H7 (cell line): ENCODE measurements at places on chromosomes 7 and 10.

DNA sequence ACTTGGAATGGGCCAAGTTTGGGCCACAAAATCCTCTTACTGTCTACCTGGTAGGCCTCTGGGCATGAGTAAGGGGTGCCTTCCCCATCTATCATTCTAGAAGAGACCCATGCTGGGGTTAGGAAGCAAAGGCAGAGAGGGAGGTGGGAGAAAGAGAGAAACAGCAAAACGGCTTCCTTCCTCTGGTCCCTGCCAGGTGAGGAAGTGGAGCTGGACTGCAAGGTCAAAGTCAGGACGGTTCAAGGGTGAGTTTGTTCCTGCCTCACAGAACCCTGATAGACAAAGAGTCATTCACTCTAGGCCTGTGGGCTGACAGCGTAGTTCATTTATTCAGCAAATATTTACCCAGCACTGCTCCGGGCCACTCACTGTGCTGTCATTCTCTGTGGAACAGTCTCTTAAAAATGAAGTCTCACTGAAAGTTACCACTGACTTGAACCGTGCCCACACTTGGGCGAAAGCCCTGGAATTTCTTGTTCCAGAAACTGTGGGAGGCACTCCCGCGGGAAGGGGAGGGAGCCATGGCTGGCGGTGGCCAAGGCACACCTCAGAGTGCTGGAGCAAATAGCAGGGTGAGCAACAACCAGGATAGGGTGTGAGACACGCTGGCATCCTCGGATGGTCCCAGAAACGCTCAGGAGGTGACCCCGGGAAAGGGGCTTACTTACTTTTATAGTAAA lies 26.2 kb upstream of the ECHDC3 start:
- DNase-seq = no peak

- peak; percentile 43 for DNase-seq
These were observed 58.3 kb downstream of the CDHR3 start for GRCh38 chr7:106021151-106022067.

DNA sequence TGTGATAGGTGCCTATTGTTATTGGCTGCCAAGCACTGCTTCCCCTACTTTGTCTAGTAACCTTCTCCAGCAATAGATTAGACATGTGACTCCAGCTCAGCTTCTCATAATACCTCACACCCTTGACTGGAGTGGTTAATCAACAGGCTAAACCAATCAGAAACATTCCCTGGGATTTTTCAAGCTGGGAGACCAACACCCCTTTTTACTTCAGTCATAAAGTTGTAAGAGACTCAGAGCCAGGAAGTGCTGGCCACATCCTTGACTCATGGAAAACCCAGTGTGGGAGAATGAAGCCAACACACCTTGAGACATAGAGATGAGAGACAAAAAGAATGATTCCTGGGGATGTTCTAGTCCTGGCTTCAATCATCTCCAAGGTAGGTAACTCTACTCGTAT lies 62.6 kb upstream of the HECTD2 start:
- no peak for DNase-seq

DNA sequence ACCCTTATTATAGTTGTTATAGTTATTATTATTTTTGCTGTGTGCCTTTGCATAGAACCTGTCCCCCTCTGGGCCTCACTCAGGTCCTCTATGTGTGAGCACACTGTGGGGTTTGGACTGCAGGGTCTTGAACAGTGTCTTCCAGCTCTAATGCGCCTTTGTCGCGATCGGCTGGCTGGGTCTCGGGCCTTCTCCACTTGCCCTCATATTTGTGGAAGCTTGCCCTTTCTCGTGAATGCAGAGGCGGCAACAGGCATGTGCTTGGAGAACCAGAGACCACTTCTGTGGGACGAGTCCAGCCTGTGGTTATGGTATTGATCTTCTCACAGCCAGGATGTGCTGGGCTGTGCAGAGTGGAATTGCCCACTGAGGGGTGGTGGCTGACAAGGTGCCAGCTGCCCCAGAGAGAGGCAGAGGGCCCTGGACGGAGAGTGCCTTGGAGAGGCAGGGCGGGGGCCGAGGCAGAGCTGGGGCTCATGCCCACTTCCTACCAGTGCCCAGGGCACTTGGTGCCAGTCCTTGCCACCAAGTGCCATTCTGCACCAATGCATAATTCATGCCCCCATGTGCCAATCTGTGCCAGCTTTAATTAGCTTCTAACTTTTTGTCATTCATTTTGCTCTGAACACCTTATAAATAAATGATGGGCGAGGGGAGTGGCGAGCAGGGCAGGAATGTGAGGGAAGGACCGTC lies 6.8 kb upstream of the CDH23 start:
- DNase-seq = no peak

DNA sequence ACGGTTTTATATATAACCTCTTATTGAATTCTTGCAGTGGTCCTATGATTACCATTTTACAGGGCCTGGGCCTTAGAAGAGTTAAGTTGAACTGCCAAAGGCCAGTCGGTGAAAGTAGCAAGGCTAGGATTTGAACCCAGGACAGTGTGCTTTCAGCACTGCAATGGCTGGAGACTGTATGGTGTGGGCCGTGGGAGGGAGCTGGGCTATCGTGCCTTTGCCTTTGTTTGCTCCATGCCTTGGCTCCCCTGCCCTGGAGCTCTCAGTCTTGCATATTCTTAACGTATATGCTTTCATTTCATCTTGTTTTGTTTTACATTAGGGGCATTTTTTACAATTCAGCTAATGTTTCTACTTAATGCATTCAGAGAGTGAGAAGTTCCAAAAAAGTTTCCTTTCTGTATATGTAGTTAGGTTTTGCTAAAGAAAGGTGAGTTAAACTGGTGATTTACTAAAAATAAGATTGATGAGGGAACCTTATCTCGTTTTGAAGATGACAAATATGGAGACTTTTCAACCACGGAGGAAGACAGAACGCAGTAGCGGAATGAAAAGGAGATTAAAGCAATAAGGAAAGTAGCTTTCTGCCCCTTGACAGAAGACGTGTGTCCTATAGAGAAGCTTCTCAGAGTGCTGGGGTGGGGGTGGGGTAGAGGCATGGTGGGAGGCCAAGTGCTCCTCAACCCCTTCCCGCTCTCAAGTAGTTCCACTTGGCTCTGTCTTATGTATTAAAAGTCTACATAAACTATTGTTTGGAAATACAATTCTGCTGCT lies 82.5 kb downstream of the RTKN2 start:
- DNase-seq = peak; percentile 23

GRCh38 chr10:122487174-122487765 lies 25.9 kb downstream of the HTRA1 start:
- DNase-seq = no peak

DNA sequence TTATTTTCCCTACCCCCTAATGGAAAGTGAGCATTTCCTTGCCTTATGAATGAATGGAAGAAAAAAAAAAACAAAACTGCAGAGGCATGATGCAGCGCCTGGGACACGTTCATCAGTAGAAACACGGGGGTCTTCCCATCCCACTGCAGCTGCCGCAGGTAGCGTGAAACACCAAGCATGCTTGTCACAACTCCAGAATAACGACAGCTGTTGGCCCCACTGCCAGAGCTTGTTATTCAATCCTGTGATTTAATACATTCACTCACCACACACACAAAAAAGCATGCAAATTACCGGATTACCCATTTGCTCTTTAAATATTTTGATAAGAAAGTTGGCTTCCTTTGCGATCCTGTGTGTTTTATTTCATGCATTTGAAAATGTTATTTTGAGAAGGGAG lies 48.4 kb upstream of the GNA12 start:
- DNase-seq = no peak

DNA sequence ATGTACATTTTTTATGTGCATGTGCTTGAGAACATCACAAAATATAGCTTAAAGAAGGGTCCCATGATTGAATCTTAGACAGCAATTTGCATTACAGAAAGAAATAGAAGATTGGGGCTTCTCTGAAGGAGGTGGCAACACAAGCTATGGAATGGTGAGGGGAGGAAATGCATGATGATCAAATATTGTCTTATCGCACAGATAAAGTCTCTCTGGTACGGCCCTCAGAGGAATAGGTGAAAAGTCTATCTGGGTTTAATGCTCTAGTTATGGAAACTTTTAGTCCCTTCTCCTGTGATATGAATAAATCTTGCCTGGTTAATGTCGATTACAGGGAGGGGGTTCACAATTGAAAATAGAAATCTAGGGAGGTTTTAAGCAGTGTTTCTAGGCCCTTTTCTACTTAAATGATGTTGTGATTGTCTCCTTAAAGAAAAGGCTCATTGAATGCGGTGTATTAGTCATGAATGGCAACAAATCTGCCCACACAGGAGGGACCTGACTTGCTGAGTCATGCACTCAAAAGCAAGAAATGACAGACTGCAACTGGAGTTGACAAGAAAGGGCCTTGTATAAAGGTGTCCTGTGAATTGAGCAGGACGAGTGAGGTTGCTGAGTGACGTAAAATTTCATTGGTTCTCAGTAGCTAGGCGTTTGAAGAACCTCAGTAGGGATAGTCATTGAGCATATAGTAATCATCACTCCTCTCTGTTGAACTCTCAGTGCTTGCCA lies 133.4 kb upstream of the CSTF2T start:
- no peak for DNase-seq
